ENCODE measurements at places on chromosomes 12 and 14.
A peak's percentile ranks its signal among the peaks of the same experiment; 100 is the strongest.

DNA sequence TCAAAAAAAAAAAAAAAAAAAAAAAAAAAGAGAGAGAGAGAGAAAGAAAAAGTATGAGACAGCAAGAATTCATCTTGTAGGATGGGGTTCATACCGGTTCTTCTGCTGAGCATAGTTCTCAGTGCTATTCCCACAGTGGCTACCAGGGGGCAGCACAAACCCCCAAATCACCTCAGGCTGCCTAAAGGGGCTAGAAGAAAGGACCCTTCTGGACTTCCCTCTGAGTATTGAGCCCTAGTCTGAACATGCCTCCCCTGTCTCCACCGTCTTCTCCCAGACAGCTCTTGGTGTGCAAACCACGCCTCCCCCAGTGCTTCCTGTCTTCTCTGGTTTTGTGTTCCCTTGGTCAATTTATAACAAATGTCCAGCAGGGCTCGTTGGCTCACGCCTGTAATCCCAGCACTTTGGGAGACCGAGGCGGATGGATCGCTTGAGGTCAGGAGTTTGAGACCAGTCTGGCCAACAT is 31.3 kb upstream of the SMUG1 start:
- DNase-seq, result peak; percentile 83

GRCh38 chr14:88430976-88431375 is 45.5 kb downstream of the SPATA7 start:
- no peak for DNase-seq

- DNase-seq, result no peak
These were observed 213.3 kb downstream of the EPS8 start for GRCh38 chr12:15575671-15576541.

- DNase-seq, result no peak
These were observed 1.2 kb downstream of the KCNK10 start for GRCh38 chr14:88321692-88322503.

- no peak for DNase-seq
These were observed 38.3 kb upstream of the GRIP1 start for GRCh38 chr12:66717036-66717673.

GRCh38 chr14:80636071-80636470 is 305.5 kb downstream of the CEP128 start:
- no peak for DNase-seq

DNA sequence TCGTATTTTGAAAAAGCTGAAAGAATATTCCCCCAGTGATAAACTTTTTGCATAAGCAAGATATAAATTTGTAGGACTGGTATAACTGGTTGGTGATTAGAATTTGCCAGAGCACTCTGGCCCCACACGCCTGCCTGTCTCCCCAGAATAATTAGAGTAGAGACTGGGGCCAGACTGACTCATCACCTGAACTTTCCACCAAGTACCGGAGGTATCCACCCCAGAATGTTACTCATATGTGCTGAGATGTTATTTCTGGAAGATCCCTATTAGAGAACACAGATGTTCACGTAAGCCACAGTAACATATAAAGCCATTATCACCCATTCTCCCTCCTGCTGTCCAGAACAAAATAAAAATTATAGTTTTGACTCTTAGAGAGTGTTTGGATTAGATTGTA is 49.5 kb upstream of the PIWIL1 start:
- no peak for DNase-seq
